A549 (cell line): ENCODE measurements at places on chromosomes 6 and 20.

DNA sequence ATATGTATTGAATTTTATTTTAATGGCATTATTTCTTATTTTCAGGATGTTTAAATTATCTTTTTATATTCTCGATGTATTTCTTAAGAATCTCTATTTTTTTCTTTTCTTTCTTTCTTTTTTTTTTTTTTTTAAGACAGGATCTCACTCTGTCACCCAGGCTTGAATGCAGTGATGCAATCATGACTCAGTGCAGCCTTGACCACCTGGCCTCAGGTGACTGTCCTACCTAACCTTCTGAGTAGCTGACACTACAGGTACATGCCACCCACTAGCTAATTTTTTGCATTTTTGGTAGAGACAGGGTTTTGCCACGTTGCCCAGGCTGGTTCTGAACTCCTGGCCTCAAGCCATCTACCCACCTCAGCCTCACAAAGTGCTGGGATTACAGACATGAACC, 143.8 kb upstream of the LAMA2 start:
- DNase-seq = no peak

GRCh38 chr6:2820415-2820814, 21.2 kb downstream of the SERPINB1 start:
- DNase-seq = no peak

DNA sequence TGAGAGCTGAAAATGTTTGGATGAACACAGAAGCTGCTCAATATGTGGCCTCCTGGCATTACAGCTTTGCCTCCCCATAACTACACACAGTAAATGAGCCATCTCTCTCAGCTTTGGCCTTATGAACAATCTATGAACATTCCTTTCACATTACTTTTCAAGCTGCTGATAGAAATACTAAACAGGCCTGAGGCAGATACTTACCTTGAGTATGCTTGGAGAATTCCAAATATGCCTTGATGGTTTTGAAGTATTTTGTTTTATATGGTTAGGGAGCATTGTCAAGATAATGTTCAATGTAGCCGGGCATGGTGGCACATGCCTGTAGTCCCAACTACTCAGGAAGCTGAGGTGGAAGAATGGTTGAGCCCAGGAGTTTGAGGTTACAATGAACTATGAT, 104.5 kb downstream of the CD24 start:
- peak; percentile 17 for DNase-seq

- peak; percentile 2 for DNase-seq
These were observed 422.5 kb upstream of the RGS17 start for GRCh38 chr6:153553627-153554026.

- no peak for DNase-seq
These were observed 125.3 kb downstream of the REV3L start for GRCh38 chr6:111357705-111358104.

GRCh38 chr20:10671221-10671918, 2.4 kb downstream of the JAG1 start:
- DNase-seq = peak; percentile 98

- DNase-seq = no peak
These were observed 9.1 kb upstream of the JAG1 start for GRCh38 chr20:10682939-10683338.
